NCI-H187 treated with DMSO at 0.1 percent for 48 hours (cell line): ENCODE measurements at places on chromosomes 5 and 9.

DNA sequence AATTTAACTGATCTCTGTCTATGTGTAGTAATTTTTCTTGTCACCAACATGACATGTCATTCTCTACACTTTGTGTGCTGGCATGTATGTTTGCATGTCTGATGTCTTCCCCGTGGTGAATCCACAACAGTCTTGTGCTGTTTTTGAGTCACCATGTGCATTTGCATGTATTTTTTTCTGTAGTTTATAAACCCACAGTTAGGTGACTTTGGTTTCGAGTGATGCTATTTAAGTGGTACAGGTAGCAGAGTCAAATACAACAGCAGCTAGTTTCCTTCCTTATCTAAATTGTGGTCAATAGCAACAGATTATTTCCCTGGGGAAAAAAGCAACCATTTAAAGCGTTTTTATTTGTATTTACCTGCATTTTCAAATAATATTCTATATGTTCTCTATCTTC is 89.9 kb upstream of the FSD1L start:
- no peak for DNase-seq

DNA sequence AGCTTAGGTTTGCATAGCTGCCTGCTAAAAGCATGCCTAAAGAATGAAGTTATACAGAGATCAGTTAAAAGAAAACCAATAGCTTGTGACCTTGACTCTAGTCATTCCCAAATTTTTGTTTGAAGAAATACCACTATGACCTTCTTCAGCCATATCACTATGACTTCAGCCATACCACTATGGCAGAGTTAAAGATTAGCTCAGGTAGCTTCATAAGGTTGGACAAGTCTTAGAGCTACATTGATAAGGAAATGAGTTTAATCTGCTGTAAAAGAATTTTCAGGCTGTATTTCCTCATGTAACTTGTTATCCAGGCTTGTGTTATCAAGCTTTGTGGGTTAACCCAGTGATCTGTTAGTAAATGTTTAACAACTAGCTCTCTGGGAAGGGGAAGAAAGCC is 30.7 kb downstream of the C6 start:
- no peak for DNase-seq

- DNase-seq, result no peak
Observed at GRCh38 chr5:134649163-134649835, 714 bp downstream of the SEC24A start.

DNA sequence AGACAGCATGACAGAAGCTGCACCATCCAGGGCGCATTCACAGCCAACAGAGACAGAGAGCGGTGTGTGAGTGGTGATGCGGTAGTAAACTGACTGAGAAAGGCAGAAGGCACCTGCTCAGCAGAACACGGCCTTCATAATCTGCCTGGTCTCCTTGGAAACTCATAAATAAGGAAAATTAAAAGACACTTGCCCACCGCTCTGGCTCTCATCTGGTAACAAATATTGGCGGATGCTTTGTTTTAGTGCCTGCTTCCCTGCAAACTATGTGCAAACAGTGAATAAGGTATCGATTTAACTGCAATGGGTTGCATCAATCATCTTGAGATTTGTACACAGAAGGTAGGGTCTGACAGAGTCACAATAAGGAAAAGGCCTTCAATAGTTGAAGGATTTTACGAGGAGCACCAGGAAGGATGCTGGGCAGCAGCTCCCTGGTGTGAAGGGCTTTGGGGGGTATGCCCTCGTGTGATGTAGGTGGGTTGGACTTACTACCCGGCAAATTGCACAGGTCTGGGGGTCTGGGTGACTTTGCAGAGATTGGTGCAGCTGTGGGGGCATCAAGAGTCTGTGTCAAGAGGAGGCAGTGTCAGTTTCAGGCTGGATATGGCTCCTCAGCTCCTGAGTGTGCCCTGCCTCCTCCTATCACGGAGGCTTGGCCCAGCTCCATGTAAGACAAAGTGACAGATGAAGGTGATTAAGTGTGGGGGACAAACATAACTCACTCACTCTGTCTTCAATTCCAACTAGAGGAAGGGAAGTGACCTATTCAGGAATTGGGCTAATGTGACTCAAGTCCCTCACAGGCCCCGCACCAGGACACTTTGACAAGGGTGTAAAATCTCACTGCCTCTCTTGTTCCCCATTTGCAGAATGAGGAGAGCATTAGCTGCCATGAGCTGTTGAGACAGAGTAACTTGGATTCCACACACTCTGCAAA is 166.7 kb downstream of the ICE1 start:
- no peak for DNase-seq

DNA sequence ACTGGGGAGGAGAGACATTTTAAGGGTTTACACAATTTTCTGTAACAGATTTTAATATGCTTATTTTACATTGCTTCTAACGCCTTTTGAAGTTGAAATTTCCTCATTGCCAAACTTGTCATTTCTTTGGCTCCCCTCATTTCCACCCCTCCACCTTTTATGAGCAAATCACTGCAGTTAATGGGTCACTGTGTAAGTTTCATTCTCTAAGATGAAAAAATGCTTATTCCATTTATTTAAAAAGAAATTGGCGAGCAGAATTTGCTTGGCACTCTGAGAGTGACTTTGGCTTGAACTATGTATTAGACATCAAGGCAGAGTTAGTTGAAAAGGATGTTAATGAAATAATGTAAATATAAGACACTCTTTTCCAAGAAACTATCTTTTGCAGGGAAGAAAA is 66.6 kb downstream of the ITGA1 start:
- no peak for DNase-seq

DNA sequence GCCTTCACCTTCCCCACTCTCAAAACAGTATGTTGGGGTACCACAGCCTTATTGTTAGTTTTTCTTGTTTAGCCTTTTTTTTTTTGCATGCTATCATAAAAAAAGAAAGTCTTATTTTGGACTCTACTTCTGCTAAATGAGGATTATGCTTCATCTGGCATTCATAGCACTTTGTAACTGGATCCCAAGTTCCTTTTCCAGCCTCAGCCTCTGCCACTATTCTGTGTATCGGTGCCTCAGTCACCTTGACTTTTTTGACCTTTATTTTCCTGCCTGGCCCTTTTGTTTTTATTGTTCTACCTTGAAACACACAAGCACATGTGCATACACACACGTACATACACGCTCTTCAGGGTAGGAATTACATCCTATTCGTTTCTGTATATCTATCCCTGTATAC is 8.5 kb upstream of the MAML1 start:
- no peak for DNase-seq

- DNase-seq, result no peak
Observed at GRCh38 chr5:2917093-2917492, 165.6 kb upstream of the IRX2 start.

GRCh38 chr9:86219606-86220005 is 39.9 kb downstream of the C9orf153 start:
- no peak for DNase-seq

- DNase-seq, result no peak
Observed at GRCh38 chr5:65970481-65971367, 44.3 kb downstream of the ERBIN start.

DNA sequence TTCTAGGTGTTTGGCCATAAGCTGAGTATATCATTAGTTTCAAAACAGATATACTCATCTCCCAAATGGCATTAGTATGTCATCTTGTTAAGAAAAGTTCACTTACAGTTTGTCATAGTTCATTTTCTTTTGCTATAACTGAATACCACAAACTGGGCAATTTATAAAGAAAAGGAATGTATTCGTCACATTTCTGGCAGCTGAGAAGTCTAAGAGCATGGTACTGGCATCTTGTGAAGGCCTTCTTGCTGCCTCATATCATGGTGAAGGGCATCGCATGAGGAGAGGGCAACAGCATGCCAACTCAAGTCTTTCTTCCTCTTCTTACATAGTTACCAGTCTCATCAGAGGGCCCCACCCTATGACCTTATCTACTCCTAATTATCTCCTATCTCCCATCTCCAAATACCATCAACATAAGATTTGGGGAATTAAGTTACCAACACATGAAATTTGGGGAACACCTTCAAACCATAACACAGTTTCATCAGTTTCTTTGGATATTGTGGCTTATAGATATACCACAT is 20.4 kb upstream of the ITGA1 start:
- no peak for DNase-seq

DNA sequence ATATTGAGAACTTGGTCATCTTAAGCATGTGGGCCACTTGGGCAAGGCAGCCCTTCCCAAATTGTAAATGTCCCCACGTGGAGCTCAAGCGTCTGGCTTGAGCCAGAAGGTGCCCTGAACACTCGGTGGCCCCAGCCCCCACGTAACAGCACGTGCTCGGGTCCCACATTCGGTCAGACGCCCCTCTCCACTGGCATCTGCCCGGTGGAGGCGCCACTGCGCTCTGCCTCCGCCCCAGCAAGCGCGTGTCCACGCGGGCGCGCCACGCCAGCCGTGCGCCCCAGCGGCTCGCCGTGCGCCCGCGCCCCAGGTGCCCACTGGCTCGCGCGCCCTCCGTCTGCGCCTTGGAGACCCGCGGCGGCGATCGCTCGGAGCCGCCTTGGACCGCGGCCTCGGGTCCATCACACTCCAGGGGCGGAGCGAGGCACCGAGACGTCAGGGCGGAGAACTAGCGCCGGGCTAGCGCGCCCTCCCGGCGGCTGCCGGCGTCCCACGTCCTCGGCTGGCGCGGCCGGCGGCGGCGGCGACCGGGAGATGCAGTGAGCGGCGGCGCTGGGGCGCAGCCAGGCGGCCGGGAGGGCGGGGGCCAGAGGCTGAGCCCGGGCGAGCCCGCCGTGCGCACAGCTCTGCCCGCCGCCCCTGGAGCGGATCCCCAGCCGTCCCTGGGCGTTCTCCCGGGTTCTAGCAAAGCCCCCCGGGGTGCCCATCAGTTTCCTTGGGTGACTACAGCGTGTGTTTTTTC is at the start of gene PALM2AKAP2:
Gene PALM2AKAP2 (plus strand): TSS at position 488 of the 742 bp plus-strand sequence. CDS start 291 bp downstream, outside the sequence.
- no peak for DNase-seq

DNA sequence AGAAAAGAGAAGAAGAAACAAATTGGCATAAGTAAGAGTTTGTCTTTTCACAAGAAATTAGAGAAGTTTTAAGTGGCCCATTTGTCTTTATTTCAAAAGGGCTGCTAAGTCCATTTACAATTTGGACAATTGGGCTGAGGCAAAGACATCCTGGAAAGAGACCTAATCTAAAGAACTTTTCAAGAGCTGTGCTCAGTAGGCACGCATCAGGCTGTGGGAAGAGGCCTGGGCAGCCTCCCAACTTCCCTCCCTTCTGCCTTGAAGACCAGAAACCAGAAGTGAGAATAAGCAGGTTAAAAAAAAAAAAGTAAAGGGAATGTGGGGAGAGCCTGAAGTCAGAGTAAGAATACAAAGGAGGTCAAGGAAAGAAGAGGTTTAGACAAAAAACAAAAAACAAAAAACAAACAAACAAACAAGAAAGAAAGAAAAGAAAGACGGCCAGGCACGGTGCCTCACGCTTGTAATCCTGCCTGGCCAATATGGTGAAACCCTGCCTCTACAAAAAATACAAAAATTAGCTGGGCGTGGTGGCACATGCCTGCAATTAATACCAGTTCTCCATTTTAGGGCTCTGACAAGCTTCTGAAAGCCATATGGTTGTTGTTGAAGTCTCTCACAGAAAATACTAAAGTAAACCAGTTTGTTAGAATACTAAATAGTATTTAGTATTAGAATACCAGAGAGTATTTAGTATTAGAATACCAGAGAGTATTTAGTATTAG is 48.0 kb upstream of the CEP78 start:
- no peak for DNase-seq
